ENCODE measurements at places on chromosomes 2 and 18.
A peak's percentile ranks its signal among the peaks of the same experiment; 100 is the strongest.

DNA sequence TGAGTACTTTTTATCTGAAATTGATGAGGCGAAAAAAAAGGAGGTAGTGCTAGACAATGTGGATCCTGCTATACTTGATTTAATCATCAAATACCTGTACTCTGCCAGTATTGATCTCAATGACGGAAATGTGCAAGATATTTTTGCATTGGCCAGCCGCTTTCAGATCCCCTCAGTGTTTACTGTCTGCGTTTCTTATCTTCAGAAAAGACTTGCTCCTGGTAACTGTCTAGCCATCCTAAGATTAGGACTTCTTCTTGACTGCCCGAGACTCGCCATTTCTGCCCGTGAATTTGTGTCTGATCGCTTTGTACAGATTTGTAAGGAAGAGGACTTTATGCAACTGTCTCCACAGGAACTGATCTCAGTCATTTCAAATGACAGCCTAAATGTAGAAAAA, 453 bp downstream of the KLHL41 start:
- DNase-seq: no peak

- DNase-seq: peak; percentile 97
These were observed 114.5 kb upstream of the STPG4 start for GRCh38 chr2:47269316-47270232.

GRCh38 chr2:196513796-196514526, 125.6 kb upstream of the CCDC150 start:
- DNase-seq: no peak

- no peak for DNase-seq
These were observed 104.6 kb upstream of the COL3A1 start for GRCh38 chr2:188869550-188869949.

DNA sequence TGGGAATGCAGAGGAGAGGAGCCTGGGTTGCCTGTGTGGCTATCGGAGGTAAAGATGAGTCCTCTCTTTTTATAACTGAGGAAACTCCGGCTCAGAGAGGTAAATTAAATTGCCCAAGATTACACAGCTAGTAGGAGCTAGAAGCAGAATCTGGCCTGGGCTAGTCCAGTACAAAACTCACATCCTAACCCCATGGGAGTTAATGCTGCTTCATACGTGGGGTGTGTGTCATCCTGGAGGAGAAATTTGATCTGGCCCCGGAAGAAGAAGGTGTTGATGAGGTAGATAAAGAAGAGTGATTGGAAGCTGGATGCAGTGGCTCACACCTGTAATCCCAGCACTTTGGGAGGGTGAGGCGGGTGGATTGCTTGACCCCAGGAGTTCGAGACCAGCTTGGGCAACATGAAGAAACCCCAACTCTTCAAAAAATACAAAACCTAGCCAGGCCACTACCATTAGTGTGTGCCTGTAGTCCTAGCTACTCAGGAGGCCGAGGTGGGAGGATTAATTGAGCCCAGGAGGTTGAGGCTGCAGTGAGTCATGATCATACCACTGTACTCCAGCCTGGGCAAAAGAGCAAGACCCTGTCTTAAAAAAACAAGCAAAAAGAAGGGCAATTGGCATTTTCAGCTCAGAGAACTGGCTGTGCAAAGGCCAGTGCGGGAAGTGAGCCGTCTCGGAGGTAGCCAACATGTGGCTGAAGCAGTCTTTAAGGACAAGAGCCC, 33.7 kb downstream of the CTIF start:
- no peak for DNase-seq

- no peak for DNase-seq
These were observed 65.2 kb downstream of the COPS8 start for GRCh38 chr2:237150831-237151375.

DNA sequence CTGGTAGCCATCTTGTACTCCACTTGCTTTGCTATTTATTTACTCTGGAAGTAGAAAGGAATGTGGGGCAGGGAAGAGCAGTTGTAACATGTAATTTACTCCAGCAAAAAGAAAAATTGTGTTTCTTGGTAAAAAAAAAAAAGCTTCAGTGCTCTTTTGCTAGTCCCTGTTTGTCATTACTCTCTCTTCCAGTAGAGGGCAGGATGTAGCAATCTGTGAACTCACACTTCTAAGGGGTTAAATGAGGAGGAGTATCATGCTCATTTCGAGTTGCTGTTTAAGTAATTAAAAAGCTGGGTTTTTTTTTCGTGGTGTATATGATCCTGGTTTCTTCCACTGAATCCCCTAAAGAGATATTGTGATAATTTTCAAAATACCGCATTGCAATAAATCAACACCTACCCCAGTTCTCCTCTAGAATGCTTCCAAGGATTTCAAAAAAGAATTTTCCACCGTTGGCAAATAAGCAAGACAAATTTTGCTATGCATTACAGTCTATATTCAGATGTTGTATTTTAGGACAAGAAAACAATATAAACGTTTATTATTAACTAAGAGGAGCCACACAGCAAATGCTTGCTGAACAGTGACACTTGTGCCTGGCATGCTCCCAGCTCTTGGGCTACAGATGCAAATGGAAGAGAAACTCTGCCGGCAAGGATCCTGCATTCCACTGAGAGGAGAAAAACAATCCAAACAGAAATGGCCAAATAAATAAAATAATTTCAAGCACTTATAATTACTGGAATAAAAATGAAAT, 261.6 kb downstream of the ASXL3 start:
- peak; percentile 50 for DNase-seq

GRCh38 chr2:174014699-174015070, 49.5 kb upstream of the SP3 start:
- no peak for DNase-seq

GRCh38 chr2:153990771-153991170, 119.0 kb downstream of the GALNT13 start:
- no peak for DNase-seq

- peak; percentile 46 for DNase-seq
These were observed 28.3 kb upstream of the INSIG2 start for GRCh38 chr2:118059919-118060478.
